ENCODE measurements at places on chromosomes 3 and 15.

- no peak for DNase-seq
Measured at GRCh38 chr3:69871251-69871650, 128.3 kb upstream of the SAMMSON start.

- no peak for DNase-seq
Measured at GRCh38 chr3:103873021-103873420, 1438.2 kb downstream of the ZPLD1 start.

DNA sequence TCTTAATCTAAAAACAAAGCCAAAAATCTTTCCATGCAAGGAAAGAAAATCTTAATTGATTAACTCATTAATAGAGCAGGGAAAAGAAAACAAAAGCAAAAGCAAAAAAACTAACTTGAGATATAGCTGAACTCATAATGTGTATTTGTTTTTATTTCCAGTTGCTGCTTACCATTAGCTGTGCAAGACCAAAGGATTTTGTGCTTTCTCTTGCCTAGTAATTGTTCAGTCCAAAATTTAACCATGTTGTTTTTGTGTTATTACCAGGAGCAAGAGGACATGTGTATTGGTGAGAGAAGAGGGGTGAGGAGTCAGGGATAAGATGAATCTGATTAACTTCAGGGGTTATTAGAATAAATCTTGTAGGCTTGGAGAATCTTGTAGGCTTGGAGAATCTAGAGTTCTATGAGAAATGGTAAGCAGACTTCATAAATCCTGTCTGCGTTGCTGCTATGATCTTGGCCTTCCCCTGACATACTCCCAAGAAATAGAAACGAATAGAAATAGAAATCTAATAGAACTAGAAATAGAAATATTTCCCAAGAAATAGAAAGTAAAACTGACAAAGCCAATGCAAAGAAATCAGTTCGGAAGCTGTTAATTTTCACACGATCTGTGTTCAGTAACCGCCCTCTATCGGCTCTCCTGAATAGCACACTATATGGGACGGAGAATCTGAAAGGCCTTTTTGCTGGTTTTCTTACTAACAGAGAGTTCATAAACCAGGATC is 72.6 kb upstream of the TNFSF10 start:
- DNase-seq = peak; percentile 26

GRCh38 chr3:173923204-173923603 is 525.7 kb downstream of the NLGN1 start:
- DNase-seq = no peak

DNA sequence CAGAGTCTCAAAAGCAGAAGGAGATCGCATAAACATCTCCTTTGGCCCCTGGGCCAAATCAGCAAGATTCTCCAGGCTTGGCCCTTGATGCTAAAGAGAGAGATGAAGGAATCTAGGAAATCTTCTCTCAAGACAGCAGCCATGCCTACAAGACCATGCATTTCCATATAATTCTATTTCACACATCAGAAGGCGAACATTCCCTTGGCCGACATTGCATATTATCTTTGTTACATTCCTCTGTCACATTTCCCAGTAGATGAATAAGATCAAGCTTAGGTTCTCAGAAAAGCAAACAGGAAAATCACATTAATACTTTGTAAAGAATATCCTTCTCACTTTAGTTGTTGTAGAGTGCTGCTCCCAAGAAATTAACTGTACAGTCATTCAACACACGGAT is 21.3 kb downstream of the GASK1A start:
- no peak for DNase-seq

Measured in NCI-H1436 treated with DMSO at 0.1 percent for 48 hours (cell line).